Mesendoderm (in vitro differentiated cells): ENCODE measurements at places on chromosomes 11 and 22.

- no peaks in the 10 kb centered on the region for H3K27me3 ChIP-seq
- H3K36me3 ChIP-seq: no peaks in the 10 kb centered on the region
- peak; percentile 66 for DNase-seq
- peaks cover 6% of the 10 kb centered on the region for H3K4me1 ChIP-seq
These were observed 598.6 kb downstream of the BUD13 start for GRCh38 chr11:116173941-116174911.

DNA sequence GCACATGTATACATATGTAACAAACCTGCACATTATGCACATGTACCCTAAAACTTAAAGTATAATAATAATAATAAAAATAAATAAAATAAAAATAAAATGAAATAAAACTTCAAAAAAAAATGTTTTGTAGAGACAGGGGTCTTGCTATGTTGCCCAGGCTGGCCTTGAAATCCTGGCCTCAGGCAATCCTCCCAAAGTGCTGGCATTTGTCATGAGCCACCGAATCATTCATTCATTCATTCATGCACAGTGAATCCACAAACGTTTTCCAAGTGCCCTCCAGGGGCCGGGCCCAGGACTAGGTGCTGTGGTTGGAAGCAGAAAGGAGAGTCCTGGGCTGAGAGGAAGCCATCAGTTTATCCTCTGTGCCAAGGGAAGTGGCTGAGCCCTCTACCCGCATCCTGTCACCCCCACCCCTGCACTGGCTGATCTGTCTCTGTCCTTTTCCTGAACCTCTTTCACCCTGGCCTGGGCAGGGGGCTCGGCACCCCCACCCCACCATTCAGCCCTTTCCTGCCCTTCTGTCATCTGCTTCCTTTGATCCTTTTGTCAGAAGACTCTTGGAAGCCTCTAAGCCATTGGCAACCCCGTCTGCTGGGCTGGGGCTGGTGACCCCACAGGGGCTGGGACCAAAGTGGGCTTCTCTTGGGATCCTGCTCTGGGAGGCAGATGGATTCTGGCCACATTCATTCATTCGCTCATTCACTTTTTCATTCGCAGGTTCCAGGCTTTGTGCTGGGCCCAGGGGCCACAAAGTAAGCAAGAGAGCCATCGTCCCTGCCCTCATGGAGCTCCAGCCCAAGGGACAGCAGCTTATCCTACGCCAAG lies 84.3 kb downstream of the IGLL1 start:
- no peak overlapping the region for H3K27ac ChIP-seq
- no peak overlapping the region for H3K4me3 ChIP-seq
- H3K36me3 ChIP-seq: no peaks in the 10 kb centered on the region
- DNase-seq: no peak
- peaks cover 4% of the 10 kb centered on the region for H3K4me1 ChIP-seq
- no peaks in the 10 kb centered on the region for H3K27me3 ChIP-seq

GRCh38 chr11:96045622-96046456 lies 121.9 kb upstream of the MTMR2 start:
- DNase-seq: peak; percentile 85
- H3K27ac ChIP-seq: no peak overlapping the region
- H3K4me1 ChIP-seq: no peaks in the 10 kb centered on the region
- H3K36me3 ChIP-seq: no peaks in the 10 kb centered on the region

GRCh38 chr11:23124996-23125395 lies 264.7 kb upstream of the CCDC179 start:
- H3K4me3 ChIP-seq: no peak overlapping the region
- no peaks in the 10 kb centered on the region for H3K36me3 ChIP-seq
- no peaks in the 10 kb centered on the region for H3K4me1 ChIP-seq
- no peak overlapping the region for H3K27ac ChIP-seq
- no peak for DNase-seq

GRCh38 chr11:47726118-47726442 lies 10.9 kb upstream of the AGBL2 start:
- H3K36me3 ChIP-seq: peaks cover 18% of the 10 kb centered on the region
- no peaks in the 10 kb centered on the region for H3K27me3 ChIP-seq
- H3K27ac ChIP-seq: no peak overlapping the region
- no peaks in the 10 kb centered on the region for H3K4me1 ChIP-seq
- no peak for DNase-seq

DNA sequence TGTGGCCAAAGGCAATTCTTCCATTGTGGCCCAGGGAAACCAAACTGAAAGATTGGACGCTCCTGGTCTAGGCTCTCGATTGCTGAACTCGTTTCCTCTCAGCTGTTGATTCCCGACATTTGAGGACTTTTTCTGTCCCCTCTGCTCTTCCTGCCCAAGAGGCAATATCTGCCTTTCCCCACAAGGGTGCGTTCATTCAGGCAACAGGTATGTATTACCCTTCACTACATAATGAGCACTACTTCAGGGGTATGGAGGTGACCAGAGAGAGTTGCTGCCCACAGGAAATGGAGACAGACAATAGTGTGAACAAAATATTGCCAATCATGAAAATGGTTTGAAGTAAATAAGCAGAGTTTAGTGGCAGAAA lies 8.2 kb downstream of the PTH start:
- H3K27ac ChIP-seq: no peak overlapping the region
- no peaks in the 10 kb centered on the region for H3K36me3 ChIP-seq
- no peaks in the 10 kb centered on the region for H3K27me3 ChIP-seq
- H3K4me1 ChIP-seq: no peaks in the 10 kb centered on the region
- DNase-seq: peak; percentile 91

DNA sequence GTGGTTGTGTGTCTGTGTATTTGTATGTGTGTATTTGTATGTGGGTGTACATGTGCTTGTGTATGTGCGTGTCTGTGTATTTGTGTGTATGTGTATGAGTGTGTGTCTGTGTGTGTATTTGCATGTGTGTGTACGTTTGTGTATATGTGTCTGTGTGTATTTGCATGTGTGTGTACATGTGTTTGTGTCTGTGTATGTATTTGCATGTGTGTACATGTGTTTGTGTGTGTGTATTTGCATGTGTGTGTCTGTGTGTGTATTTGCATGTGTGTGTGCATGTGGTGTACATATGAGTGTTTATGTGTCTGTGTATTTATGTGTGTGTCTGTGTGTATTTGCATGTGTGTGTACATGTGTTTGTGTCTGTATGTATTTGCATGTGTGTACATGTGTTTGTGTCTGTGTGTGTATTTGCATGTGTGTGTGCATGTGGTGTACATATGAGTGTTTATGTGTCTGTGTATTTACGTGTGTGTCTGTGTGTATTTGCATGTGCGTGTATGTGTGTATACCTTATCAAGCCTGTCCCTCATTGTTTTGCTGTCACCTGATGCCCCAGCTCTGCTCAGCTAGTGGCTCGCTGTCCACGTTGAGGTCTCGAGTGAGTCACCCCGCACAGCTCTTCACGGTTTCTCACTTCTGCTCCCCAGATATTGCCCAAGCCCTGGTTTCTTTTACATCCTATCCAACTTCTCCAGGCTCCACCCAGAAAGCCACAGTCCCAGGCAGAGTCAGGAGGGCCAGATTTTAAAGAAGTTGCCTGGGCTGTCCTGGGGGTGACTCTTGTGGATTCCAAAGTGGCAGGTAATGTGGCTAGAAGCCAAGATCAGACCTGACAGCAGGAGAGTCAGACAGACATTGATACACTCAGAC lies 15.2 kb downstream of the MB start:
- H3K4me1 ChIP-seq: no peaks in the 10 kb centered on the region
- H3K4me3 ChIP-seq: no peak overlapping the region
- H3K27ac ChIP-seq: no peak overlapping the region
- DNase-seq: no peak
- H3K27me3 ChIP-seq: no peaks in the 10 kb centered on the region
- H3K36me3 ChIP-seq: no peaks in the 10 kb centered on the region

DNA sequence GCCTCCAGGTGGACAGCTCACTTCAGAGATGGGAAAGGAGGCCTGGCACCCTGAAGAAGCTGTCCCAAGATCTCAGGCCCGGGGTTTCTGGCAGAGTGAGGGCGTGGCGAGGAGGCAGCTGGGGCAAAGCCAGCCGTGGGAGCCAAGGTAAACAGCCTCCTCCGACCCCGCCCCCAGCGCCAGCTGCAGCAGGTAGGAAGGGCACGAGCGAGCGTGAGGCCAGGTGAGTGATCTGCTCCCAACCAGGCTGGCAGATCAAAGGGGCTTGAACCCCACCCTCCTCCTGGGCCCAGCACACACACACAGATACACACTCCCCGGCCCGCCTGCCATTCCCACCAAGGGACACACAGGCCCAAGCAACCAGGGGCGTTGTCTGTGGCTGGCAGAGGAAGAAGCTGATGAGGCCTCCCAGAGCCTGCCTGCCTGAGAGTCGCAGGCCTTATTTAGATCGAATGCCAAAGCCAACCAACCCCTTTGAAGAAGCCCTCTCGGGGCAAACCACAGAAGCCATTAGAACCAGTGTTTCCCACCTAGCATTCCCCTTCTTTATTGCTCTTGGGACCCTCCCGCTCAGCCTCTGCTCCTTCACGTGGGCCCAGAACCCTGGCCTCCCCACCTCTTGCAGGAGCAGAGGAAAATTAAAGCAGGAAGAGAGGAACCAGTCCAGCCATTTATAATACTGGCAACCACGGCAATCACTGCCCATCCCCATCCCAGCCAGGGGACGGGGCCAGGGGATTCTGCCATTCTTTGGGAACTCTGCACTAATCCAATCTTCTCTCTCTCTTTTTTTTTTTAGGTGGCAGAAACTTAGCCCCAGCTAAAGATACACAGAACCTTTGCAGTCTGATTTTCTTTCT lies 5.0 kb downstream of the PDGFB start:
- no peaks in the 10 kb centered on the region for H3K36me3 ChIP-seq
- DNase-seq: no peak
- peaks cover 8% of the 10 kb centered on the region for H3K4me1 ChIP-seq
- no peaks in the 10 kb centered on the region for H3K27me3 ChIP-seq
- no peak overlapping the region for H3K4me3 ChIP-seq

GRCh38 chr22:20588092-20588842 lies 80.9 kb downstream of the MED15 start:
- no peak overlapping the region for H3K4me3 ChIP-seq
- H3K4me1 ChIP-seq: no peaks in the 10 kb centered on the region
- no peak for DNase-seq

DNA sequence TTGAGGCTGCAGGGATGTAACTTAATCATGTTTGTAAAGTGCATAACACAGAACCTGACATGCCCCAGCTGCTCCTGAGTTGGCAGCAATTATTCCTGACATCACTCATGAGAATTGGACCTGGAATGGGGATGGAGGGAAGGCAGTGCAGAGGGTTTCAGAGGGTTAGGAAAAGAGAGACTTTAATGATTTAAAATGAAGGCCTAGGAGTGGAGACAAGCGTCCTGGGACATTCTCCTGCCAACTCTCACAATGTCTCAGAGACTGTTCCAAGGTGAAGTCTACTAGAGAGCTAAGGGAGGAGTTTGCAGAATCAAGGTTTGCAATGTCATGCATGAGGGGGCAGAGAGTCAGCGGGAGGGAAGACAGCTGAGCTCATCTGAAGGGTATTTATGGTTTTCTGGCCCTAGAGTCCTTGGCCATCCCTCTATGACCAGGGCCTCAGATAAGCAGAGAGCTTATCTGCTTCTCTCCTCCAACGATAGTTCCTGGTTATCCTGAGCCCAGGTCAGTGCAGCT lies 36.9 kb downstream of the GGTLC2 start:
- H3K4me3 ChIP-seq: no peak overlapping the region
- no peaks in the 10 kb centered on the region for H3K36me3 ChIP-seq
- no peaks in the 10 kb centered on the region for H3K27me3 ChIP-seq
- no peak overlapping the region for H3K27ac ChIP-seq
- H3K4me1 ChIP-seq: no peaks in the 10 kb centered on the region

- no peaks in the 10 kb centered on the region for H3K36me3 ChIP-seq
- no peak overlapping the region for H3K4me3 ChIP-seq
- H3K27ac ChIP-seq: no peak overlapping the region
- H3K4me1 ChIP-seq: no peaks in the 10 kb centered on the region
These were observed 66.2 kb downstream of the DHCR7 start for GRCh38 chr11:71381781-71382505.

- no peaks in the 10 kb centered on the region for H3K4me1 ChIP-seq
- H3K27me3 ChIP-seq: no peaks in the 10 kb centered on the region
- no peak for DNase-seq
- H3K36me3 ChIP-seq: no peaks in the 10 kb centered on the region
These were observed 15.9 kb upstream of the PIK3IP1 start for GRCh38 chr22:31308181-31308580.

DNA sequence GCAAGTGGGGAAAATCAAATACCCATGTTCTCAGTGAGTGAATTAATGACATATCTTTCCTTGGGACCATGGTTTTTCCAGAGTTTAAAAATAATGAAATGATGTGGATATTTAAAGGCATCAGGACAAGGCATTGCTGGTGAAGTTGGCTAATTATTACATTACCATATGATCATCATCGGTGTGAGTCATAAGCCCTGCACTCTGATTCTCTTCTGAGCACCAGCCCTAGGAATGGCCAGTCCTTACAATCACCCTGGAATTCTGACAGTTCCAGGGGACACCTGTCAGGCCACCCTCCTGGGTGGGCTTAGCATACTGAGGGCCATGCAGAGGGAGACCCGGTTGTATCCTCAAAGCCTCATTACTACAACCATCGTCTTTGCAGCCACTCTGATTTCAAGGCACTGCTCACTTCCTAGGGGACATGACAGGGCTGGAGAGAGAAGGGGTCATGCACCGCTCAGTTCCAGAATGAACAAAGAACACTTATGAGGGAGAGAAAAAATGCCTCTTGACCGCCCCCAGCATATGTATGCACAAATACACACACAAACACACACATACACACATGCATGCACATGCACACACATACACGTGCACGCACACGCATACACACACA lies 365.0 kb downstream of the MIAT start:
- no peak for DNase-seq
- H3K4me1 ChIP-seq: no peaks in the 10 kb centered on the region
- no peak overlapping the region for H3K27ac ChIP-seq
- H3K4me3 ChIP-seq: no peak overlapping the region
- no peaks in the 10 kb centered on the region for H3K36me3 ChIP-seq

GRCh38 chr11:16976379-16976778 lies 37.8 kb downstream of the PLEKHA7 start:
- DNase-seq: no peak
- no peaks in the 10 kb centered on the region for H3K4me1 ChIP-seq
- no peak overlapping the region for H3K4me3 ChIP-seq
- no peaks in the 10 kb centered on the region for H3K36me3 ChIP-seq
- no peaks in the 10 kb centered on the region for H3K27me3 ChIP-seq
- no peak overlapping the region for H3K27ac ChIP-seq

- no peaks in the 10 kb centered on the region for H3K27me3 ChIP-seq
- no peak overlapping the region for H3K4me3 ChIP-seq
- H3K4me1 ChIP-seq: peaks cover 3% of the 10 kb centered on the region
- no peaks in the 10 kb centered on the region for H3K36me3 ChIP-seq
These were observed 60.0 kb downstream of the RTL6 start for GRCh38 chr22:44438056-44438455.

- no peaks in the 10 kb centered on the region for H3K4me1 ChIP-seq
- no peaks in the 10 kb centered on the region for H3K36me3 ChIP-seq
- DNase-seq: no peak
These were observed 1.8 kb upstream of the GDPD4 start for GRCh38 chr11:77303328-77303727.

DNA sequence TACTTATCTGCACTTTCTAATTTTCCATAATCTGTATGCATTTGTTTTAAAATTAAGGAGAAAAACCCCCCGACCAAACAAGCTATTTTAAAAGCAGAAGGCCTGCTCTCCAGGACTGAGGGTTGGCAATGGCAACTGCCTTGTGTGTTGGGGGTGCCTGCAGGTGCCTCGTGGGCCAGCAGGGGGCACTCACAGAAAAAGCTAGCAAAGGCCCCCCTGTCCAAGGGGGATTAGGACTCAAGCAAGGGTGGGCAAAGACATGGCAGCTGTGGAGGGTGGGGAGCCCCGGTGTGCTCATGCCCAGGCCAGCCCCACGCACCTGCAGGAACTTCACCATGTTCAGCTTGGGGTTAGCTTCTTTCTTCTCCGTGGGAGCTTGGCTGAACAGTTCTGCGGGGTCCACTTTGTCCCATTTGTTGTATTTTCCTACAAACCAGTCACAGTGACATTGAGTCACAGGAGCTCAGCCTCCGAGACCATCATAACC lies 10.3 kb downstream of the TOP3B start:
- H3K27me3 ChIP-seq: no peaks in the 10 kb centered on the region
- H3K27ac ChIP-seq: no peak overlapping the region
- DNase-seq: peak; percentile 59
- H3K36me3 ChIP-seq: peaks cover 9% of the 10 kb centered on the region
- no peak overlapping the region for H3K4me3 ChIP-seq
